ENCODE measurements at places on chromosomes 12 and 14.

GRCh38 chr14:72692696-72693095, 201.2 kb downstream of the DPF3 start:
- DNase-seq = no peak

DNA sequence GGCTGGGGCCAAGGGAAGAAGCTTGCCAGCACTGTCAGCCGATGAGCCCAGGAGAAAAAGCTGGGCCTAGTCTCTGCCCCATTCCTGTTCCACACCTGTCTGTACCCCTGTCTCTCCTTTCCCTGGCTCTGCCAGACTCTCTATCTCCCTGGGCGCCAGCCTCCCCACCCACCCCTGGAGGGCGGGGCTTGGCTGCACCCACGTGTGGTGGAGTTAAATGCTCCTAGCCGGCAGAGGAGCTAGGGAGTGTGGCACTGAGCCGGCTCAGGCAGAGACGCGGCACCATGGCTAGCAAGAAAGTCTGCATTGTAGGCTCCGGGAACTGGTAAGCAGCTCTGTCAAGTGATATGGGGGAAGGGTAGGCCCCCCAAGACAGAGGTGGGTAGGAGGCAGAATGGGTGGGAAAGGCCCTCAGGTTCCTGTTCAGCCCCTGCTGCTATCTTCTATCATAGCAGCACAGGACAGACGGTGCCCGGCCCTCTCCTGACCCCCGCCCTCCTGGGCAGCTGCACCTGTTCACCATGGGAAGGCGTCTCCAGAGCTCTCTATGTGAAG, at the start of gene GPD1:
Gene GPD1, plus strand, starts transcription at position 242 of the 555 bp plus-strand sequence. Its CDS starts 43 bp downstream, at position 285.
- DNase-seq = no peak

DNA sequence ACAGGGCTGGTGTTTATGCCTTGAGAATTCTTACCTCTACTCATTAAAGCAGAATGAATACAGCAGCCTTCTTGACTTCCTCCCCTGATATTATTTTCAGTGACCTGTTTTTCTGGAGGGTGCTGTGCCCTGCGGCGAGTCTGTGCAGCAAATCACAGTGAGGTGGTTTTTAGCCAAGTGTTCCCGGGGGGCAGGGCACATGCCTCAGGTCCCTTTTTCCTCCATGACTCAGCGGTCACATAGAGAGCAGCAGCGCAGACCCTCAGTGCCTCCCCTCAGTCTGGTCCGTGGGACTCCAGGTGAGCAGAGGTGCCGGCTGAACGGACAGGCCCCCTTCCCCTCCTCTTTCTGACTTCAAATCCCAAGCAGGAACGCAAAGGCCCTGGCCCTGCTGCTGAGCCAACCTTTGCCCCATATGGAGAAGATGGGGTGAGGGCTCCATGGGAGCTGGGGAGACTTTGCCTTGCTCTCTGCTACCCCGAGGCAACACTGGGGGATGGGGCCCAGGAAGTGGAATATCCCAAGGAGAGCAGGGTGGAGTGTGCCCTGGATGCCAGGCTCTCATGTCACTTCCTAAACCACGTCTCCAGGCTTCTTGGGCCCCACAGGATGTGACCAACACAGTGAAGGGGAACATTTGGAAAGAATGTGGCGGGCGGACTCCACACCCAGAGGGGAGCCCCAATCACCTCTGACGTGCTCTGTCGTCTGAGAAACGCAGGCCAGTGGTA, 90.0 kb downstream of the DHRS2 start:
- DNase-seq = no peak

DNA sequence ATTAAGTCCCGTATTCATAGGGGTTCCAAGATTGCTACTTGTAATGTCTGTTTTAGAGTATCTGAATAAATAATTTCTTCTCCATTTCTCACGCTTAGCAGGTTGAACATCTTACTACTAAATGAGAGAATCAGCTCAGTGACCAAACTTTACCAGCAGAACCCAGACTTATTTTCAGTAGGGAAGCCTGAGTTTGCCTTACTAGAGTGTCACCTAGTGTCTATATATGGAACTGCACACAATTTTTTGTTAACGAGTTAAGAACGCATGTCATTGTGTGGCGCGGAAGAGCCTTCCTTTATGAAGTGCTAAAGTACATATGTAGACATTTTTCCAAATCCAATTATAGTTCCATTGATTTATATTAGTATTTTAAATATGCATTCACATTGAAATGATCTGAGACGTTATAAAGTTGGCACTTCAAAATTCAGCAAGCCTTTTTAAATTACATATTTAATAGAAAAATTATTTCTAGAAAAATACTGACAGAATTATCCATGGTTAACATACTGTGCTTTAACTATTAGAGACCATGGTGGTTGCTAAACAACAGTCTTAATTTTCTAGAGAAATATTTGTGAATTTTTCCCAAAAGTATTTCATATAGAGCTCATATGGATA, 88.3 kb downstream of the RPS29 start:
- DNase-seq = peak; percentile 1

GRCh38 chr14:91100102-91100501, 13.8 kb upstream of the DGLUCY start:
- DNase-seq = no peak

All from stimulated activated CD8-positive, alpha-beta memory T cell treated with anti-CD3 and anti-CD28 coated beads, Interleukin-4, amount 100 ng/mL, for 4 hours (primary cell).